ENCODE measurements at places on chromosomes 6 and 20. TPM values are rescaled to one million over a fixed set of nuclear protein-coding genes. Genes with fewer than 3 reads are reported as not detected.

Gene CRISP3
- not detected for total RNA-seq

Gene VNN1
- 0.06 TPM for total RNA-seq

Gene SAMD10
- 8.0 TPM for total RNA-seq

Gene TSHZ2
- 15.6 TPM for total RNA-seq

Gene GSTA3
- not detected for total RNA-seq
